ENCODE measurements at places on chromosomes 7 and 10.

GRCh38 chr7:8365499-8366110 lies 67.8 kb upstream of the NXPH1 start:
- H3K36me3 ChIP-seq = no peaks in the 10 kb centered on the region
- H3K4me3 ChIP-seq = no peak overlapping the region
- H3K27me3 ChIP-seq = no peaks in the 10 kb centered on the region
- no peak overlapping the region for H3K27ac ChIP-seq
- no peak for DNase-seq
- H3K4me1 ChIP-seq = no peaks in the 10 kb centered on the region

DNA sequence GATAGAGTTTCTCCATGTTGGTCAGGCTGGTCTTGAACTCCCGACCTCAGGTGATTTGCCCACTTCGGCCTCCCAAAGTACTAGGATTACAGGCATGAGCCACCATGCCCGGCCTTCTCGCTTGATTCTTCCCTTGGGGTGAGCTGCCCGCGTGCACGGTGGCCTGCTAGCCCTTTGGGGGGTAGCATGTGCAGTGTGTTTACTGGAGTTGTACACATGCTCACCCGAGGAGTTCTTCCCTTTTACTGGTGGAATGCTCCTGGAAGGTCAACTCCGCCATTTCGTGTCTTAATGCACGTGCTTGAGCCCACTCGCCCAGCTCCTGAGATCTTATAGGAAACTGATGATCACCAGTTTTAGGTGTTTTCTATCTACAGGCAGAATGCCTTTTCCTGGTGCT lies 17.0 kb upstream of the ADAMTS14 start:
- H3K4me1 ChIP-seq = peaks cover 6% of the 10 kb centered on the region
- no peak for DNase-seq
- no peak overlapping the region for H3K4me3 ChIP-seq
- H3K27ac ChIP-seq = no peak overlapping the region
- H3K27me3 ChIP-seq = no peaks in the 10 kb centered on the region

DNA sequence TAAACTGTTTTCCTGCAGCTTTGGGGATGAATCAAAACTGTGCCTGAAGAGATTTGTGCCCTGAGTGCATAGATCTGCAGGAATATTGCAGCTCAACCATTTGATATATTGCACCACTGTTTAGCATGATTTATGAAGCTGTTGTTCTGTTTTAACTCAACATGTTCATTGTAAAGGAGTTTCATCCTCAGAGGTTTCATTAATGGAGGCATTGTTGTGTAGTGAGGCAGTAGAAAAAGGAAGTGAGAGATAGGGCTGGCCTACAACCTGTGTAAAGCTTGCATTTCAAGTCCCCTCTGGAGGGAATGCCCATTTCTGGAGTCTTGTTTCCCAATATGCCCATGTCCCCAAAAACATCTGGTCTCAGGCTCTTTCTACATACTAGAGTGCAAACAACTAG lies 67.5 kb downstream of the DNAJC12 start:
- no peak overlapping the region for H3K27ac ChIP-seq
- no peaks in the 10 kb centered on the region for H3K4me1 ChIP-seq
- H3K36me3 ChIP-seq = no peaks in the 10 kb centered on the region
- no peak for DNase-seq

DNA sequence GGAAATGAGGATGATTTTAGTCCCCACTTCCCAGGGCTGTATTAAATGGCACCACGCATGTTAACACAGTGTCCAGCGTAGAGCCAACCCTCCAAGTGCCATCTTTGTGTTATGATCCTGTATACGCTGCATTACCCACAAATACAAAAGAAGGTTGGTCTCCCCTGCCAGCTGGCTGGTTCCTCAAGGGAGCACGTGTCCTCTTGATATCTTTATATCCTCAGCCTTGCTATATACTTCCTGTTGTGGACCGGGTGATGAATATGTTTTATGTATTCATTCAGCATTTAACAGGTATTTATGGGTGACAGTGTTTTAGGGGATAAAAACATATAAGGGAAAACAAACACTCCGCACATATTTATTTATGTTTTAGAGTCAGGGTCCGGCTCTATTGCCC lies 23.2 kb upstream of the PRRT4 start:
- no peak for DNase-seq
- H3K27ac ChIP-seq = no peak overlapping the region
- peaks cover 20% of the 10 kb centered on the region for H3K27me3 ChIP-seq
- no peak overlapping the region for H3K4me3 ChIP-seq
- peaks cover 7% of the 10 kb centered on the region for H3K4me1 ChIP-seq
